Thoracic aorta endothelial cell (primary cell): ENCODE measurements at places on chromosomes 1 and 21. TPM values are rescaled to one million over a fixed set of nuclear protein-coding genes. Genes with fewer than 3 reads are reported as not detected.

The HMGCS2 gene
- not detected in 2 replicates for total RNA-seq

The PTPN22 gene
- total RNA-seq, result 6.0 and 15.8 TPM in 2 replicates

The KRTAP19-3 gene
- total RNA-seq, result not detected in 2 replicates

The CNR2 gene
- total RNA-seq, result not detected in 2 replicates

The NADK gene
- 64.9 and 70.7 TPM in 2 replicates for total RNA-seq

The SLC16A4 gene
- total RNA-seq, result 6.9 and 9.6 TPM in 2 replicates

The SAMSN1 gene
- total RNA-seq, result 3.6 and 10.8 TPM in 2 replicates

The LCE2C gene
- total RNA-seq, result not detected in 2 replicates

The C1orf141 gene
- total RNA-seq, result not detected in 2 replicates

The C8B gene
- not detected in 2 replicates for total RNA-seq

The MATN1 gene
- under 0.01 and 0.13 TPM in 2 replicates for total RNA-seq

The TEDDM1 gene
- not detected in 2 replicates for total RNA-seq

The CFHR5 gene
- total RNA-seq, result not detected in 2 replicates

The EXO1 gene
- 26.9 and 27.2 TPM in 2 replicates for total RNA-seq

The SPRR2G gene
- not detected in 2 replicates for total RNA-seq

The GNAT2 gene
- total RNA-seq, result 0.13 and 0.22 TPM in 2 replicates
